ENCODE measurements at places on chromosomes 5 and 9.

- DNase-seq = no peak
Measured at GRCh38 chr5:59151162-59151889, 568.5 kb downstream of the RAB3C start.

DNA sequence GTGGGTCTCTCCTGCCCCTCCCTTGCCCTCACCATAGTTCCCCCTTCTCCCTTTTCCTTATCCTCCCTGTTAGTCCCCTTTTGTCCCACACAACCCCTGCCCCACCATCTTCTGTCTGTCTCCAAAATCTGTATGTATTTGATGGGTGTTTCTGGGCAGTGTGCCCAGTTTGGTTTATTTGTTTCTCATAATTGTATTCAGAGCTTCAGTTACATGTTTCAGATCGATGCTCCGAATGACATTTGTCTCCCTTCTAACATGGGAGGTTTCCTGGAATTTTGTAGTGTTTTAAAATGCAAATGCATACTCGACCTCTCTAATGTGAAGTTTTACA, 22.2 kb downstream of the FBXL7 start:
- DNase-seq = no peak

DNA sequence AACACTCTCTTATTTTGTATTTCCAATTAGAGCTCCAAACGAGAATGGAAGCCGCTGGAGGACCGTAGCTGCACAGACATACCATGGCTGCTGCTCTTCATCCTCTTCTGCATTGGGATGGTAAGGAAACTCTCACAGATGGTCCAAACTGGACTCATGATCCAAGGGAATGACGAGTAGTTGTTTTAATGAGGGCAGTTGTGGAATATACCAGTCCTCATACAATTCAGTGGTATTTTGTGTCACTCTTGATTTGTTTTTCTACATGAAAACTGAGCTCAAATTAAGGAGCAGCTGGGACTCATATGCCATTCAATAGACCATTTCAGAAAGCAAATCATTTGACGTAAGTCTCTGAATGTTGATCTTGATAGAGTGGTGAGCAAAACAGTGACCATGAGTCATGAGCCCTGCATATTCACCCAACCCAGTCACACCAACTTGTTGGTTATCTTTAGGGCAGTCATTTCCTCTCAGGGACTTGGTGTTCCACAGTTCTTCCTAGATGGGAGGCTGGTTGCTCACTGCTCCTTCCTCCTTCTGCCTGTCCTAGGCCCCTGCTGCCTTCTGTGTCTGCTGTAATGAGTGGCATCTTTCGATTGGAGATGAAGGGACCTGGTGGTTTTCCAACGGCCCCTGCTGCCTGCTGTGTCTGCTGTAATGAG, 54.9 kb downstream of the SLC44A1 start:
- peak; percentile 97 for DNase-seq

DNA sequence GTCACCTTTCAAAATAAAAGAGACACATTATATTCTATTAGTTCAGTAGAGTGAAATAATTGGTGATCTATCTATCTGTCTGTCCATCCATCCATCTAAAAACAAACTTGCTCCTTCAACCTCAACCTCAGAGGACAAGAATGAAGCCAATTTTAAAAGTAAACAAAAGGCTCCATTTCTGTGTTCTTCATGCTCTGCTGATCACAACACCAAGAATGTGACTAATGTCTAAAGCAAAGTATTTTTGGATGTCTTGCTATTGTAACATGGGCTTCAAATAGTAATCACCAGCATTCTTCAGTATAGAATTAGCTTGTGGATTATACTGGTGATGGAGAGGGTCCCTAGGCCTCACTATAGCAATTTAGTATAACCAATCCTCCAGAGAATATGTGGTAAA, 1304.4 kb downstream of the MAT2B start:
- no peak for DNase-seq

GRCh38 chr9:134127616-134128015, 8.3 kb upstream of the WDR5 start:
- no peak for DNase-seq

- peak; percentile 28 for DNase-seq
Measured at GRCh38 chr9:95876595-95876994, 1.1 kb downstream of the ERCC6L2 start.

DNA sequence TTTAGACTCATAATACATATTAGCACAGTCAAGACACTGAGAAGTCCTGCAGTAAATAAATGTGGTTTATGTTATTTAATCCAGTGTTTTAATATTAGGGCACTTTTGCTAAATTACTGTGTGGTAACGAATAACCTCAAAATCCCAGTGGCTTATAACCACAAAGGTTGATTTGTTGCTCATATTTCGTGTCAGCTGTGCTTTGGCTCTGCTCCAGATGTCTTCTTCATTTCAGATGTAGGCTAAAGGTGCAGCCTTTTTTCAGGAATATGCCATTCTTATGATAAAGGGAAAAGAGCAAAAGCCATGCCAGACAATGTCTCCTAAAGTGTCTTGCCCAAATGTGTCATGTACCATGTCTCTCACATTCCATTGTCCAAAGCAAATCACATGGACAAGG, 144.8 kb downstream of the BRINP1 start:
- no peak for DNase-seq

DNA sequence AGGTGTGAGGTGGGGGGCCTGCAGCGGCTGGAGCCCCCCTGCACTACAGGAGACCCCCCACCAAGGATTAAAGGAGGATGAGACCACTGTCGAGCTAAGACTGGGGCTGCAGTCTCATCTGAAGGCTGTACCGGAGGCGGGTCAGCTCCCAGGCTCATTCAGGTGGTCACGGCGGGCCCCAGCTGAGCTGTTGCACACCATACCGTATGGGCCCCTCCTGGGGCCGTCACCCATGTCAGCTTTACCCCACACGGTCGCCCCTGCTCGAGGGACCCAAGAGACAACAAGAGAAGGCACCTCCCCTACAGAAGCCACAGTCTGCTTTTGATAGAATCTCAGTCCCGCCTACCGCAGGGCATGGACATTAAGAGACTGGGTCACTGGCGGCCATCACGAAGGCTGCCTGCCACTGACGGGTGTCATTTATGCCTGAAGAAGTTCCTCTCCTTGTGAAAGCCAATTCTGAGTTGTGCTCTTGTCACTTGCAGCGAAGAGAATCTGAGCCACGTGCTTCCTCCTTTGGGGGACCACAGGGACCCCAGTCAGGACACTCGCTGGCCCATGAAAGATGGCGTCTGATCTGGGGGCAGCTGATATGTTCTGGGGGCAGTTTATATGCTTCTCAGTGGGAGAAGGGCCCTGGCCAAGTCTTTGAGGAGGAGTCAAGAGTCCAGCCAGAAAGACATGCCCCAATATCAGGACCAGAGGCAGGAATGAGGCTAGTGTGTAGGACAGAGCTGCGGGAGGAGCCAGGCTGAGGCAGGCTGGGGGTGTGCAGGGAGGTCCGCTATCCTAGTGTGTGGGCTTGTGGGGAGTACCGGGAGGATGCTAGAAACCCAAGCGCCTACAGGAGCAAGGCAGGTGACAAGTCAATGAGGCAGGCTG, 102.4 kb downstream of the ZNF354C start:
- DNase-seq = no peak

GRCh38 chr9:113417370-113417769, 6.8 kb downstream of the C9orf43 start:
- no peak for DNase-seq

DNA sequence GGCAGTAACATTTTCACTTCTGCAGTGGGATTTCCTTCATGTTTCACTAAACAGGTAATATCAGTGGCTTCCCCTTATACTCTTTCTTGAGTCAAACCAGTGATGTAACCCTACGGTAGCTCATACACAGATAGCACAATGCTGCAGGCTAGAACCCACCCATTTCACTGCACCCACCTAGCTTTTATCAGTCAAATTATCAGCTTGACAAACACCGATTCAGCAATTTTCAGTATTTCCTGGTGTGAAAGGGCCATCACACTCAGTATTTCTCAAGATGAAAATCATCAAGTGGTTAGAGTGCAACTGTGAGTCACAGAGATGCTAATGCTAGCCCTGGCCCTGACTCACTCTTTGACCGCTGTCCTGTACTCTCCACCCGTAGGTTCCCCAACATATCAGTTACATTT, 242.3 kb upstream of the PTGER4 start:
- peak; percentile 93 for DNase-seq

DNA sequence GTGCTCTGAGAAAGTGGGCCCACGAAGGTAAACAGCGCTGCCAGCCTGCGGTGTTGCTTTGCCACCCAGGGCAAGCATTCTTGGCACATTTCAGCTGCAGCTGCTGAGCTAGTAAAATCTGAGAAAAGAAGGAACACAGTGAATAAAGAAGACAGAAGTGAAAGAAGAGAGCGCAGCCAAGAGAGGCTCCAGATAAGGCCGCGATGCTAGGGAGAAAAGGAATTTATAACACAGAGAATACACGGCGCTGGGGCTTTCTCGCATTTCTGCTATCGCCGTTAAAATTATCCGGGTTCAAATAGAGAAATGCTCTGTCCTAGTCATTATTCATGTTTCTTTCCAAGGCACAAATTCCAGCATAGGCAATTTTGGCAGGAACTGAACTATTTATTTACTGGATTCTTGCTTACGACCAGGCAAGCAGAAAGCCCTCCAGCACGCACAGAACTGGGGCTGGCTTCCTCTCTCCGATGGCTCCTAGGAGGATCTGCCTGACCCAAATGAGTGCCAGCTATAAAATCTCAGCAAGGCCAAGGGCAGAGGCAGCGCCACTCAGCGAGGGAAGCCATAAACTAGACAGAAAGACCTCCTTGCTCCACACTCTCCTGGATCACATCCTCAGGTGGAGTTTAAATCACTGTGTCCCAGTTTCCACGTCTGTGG, 111.2 kb downstream of the ATPSCKMT start:
- DNase-seq = peak; percentile 5

DNA sequence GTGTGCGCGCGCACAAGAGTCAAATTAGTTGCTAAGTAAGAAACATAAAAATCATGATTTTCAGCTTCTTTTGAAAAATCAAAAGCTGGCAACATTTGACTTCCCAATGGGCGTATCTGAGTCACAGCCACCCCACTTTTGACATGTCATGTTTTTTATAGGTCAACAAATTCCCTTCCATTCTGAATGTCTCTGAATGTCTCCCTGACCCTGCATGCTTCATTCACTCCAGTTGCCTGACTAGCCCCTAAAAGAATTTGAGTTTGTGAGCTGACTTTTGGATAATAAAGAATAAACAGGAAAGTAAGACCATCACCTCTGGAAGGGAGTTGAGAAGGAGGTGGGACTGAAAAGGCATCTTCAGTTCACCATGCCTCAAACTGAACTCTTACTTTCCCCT, 20.2 kb upstream of the GLIS3 start:
- DNase-seq = peak; percentile 59

GRCh38 chr5:149528281-149529060, 22.8 kb downstream of the CSNK1A1 start:
- no peak for DNase-seq

DNA sequence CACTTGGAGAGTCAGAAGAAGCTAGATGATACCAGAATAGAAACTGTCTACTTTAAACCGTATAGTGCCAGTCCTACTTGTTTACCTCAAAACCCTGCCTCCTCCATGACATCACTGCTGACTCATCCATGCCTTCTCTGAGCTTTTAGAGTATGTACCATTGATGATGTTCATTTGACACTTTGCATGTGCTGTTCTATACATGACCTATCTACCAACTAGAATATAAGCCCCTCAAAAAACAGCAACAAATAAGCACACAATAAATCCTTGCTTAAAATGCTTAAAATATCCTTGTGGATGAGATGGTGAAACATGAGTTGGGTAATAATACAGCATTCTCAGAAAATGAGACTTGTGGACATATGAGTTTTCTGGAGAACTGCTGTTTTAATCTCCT, 2.6 kb downstream of the CTNNAL1 start:
- DNase-seq = peak; percentile 82

GRCh38 chr5:96172436-96172835, 210.8 kb upstream of the ELL2 start:
- peak; percentile 88 for DNase-seq

DNA sequence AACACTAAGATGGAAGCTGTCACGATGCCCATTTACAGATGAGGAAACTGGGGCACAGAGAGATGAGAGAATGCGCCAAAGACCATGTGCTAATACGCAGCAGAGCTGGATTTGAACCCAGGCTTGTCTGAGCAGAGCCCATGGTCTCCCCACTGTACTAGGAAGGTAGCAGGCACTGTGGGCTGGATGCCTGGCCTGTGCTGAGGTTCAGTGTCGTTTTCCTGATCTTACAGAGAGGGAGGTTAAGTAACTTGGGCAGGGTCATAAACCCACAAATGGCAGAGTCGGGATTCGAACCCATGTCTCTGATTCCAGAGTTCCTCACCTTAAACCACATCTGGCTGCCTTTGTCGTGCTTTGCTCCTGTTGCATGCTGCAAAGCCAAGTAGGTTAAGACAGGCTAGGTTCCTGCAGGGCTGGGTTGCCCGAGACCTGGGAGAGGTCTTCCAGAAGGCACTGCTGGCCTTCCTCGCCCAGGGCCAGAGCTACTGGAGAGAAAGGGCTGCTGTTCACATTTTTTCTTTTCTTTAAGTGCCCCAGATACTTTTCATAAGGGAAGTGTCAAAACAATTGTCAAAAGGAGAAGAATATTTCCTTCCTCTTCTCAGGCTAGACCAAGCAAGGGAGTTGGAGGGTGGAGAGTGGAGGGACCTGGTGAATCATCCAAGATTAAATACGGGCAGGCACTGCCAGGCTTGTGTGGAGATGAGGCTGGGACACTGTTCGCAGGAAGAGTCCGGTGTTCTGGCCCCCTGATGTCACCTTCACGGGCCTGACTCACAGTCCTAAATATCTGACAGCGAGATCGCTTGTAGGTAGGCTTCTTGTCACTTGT, 3.2 kb downstream of the NEK6 start:
- DNase-seq = peak; percentile 94

GRCh38 chr9:124477648-124478285, 27.5 kb downstream of the ADGRD2 start:
- DNase-seq = no peak

GRCh38 chr5:180334751-180335613, 18.2 kb downstream of the GFPT2 start:
- DNase-seq = no peak

DNA sequence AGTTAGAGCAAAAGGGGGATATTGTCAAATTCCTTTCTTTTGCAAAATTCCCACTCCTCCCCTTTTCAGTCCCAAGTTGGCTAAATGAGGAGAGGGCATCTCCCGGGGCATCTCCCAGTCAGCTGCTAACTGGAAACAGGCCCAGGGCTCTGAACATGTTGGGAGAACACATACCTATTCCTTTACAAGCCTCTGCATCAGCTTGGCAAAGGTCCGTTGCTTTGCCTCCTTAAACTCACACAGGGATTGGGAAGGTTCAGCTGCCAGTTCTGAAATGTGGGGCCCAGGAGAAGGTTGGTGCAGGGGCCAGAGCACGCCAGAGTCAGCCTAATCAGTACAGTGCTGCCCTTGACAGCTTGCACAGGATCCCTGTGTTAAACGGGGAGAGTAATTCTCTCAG, 11.0 kb upstream of the DMRT3 start:
- DNase-seq = no peak

DNA sequence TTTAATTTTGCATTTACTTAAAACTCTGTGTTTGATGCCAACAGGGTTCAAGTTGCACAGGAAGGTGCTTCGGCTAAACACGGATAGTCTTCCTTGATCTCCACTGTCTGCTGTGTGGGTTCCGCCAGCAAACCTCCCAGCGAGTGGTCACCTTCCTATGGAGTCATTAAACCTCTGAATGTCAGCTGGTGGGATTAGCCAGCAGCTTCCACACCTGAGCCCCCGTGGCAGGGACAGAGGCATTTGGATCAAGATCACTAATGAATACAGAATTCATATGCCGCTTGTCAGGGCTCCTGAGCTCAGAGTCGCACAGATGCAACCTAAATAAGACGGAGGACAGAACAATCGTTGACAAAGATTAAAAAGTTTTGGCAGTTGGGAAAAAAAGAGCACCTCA, 39.5 kb downstream of the PSMB7 start:
- DNase-seq = no peak

GRCh38 chr9:81245254-81245956, 443.9 kb downstream of the TLE1 start:
- DNase-seq = no peak

GRCh38 chr5:96431376-96432187, 1.5 kb downstream of the PCSK1 start:
- DNase-seq = peak; percentile 85

All from M059J (cell line).